ENCODE measurements at places on chromosomes 5 and 9.

- no peak for DNase-seq
Observed at GRCh38 chr9:108053555-108054061, 564.0 kb upstream of the KLF4 start.

DNA sequence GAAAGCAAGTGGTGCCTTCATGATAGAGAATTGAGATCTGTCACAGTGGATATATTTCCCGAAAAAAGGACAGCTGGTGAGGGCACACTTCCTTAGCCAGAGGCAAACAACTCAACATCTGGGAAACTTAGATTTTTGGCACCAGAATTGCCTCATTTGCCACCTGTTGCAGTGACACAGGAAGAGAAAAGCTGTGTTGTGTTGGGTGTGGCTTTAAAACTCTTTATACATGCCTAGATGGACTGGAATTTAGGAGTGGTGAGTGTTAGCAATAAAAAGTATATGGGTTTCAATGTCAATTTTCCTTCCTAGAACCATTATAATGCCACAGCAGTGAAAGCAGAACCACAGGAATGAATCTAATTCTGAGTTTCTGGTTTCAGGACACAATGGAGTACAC, 62.6 kb upstream of the CEMIP2 start:
- no peak for DNase-seq

DNA sequence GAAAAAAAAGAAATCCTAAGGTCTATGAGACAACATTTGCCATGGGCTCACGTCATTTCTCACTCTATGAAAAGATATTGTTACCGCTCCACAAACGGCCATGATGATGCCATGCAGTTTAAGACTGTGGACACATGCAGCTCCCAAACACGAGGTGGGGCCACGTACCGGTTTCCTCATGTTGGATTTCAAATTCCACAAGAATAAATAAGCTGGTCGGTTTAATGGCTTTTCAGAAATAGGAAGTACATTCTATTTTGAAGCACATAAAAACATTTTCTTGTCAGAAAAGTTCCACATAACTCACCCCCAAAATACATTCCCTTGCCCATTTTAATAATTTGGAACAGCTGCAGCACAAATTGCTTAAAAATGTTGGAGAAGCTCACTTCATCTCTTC, 130.6 kb downstream of the MYO10 start:
- DNase-seq: no peak

DNA sequence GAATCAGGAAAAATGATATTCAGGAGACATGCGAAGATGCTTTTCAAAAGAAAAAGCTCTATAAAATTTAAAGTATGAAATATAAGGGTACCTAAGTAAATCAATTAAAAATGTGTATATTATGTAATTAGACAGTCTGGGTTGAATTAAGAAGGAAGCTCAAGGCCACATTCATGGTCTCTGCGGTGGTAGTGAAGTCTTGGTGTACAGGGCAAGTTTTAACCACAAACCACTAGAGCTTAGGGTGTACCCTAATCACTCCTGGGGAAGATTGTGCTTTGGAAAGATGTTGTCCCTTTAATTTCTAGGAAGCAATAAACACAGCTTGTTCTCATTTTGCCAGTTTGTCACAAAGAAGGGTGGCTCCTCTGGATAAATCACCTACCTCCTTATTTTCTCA, 287.2 kb upstream of the ZNF608 start:
- DNase-seq: no peak

DNA sequence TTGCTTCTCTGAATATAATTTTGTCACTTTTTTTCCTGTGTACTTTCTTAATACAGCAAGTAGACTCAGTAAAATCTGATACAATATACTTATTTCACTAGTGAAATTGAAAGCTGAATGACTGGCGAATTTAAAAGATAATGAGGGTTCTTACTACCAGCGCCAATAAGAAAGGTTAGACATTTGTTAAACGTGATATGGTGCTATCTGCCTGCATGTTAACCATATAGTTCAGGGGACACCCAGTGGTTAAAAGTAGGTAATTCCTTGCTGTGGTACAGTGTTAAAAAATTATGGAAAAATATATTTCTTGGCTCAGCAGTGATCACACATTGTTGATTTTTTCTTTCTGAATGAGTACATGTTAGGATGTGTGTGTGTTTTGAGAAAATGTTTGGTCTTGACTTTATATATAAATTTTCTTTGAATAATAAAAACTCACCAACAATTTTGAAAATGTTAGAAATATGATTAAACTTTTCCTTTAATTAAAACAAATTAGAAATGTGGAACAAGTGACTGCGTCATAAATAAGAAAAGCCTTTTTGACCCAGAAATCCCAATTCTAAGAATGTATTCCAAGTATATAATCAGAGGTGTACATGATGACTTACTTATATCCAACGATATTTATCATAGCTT, 25.8 kb downstream of the CAST start:
- no peak for DNase-seq

DNA sequence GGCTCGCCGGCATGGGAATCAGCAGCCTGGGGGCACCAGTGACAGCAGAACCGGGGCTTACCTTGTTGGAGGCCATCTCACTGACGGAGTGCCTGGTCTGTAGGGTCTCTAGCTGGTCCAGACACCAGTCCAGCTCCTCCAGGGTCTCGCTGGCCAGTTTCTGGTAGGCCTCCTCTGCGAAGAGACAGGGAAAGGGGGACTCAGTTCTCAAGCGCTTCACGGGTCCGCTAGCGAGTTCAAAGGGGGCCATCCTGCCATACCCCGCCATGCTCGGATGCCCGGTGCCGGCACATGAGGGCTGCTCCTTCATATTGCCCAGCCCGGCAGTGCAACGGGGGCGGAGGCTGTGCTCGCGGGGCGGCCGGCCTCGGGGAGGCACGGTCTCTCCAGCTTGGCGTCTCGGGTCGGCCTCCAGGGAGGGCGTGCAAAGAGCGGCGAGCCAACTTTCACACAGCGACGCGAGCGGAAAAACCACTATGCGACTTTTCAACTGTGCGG, 456.0 kb downstream of the RAB3C start:
- DNase-seq: peak; percentile 20

DNA sequence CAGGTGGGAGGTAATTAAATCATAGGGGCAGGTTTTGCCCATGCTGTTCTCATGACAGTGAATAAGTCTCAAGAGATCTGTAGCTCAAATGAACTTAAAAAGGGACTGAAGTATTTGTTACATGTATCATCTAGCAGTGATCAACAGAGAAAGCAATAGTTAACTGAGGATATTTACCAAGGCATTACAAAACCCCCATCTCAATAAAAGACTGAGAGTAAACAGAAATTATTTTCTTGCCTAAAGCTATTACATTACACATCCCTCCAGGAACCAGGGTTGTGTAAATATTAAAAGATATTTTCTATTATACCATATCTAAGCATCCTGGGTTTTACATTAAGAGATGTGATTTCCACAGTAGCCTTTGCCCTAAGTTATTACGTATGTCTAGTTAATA, 169.9 kb downstream of the CTNND2 start:
- no peak for DNase-seq

GRCh38 chr9:110971705-110972104, 66.6 kb downstream of the LPAR1 start:
- no peak for DNase-seq

DNA sequence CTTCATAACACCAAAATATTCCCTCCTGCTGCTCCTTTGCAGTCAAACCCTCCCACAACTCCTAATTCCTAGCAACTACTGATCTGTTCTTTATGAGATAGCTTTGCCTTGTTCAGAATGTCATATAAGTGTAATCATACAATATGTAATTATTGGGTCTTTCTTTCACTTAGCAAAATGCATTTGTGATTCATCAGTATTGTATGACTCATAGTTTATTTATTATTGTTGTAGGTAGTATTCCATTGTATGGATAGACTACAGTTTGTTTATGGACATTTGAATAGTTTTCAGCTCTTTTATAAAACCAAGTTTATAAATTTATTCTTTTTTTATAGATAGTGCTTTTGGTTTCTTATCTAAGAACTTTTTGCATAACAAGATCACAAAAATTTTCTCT, 468.2 kb upstream of the KIF2A start:
- no peak for DNase-seq

DNA sequence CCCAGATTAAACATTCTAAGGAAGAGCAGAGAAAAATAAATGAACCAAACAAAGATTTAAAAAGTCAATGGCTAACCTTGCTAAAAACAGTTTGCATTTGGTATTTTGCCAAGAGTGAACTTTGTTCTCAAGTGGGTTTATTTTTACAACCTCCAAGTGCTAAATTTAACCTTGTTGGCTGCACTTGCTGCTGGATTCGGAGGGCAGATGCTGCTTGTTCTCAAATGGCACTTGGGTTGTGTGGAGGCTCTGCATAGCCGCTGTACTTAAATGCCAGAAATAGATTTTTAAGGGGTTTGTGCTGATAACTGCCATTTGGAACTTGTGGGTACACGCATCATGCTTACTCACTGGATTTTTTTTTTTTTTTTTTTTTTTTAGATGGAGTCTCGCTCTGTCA, 13.3 kb upstream of the SPATA24 start:
- no peak for DNase-seq

DNA sequence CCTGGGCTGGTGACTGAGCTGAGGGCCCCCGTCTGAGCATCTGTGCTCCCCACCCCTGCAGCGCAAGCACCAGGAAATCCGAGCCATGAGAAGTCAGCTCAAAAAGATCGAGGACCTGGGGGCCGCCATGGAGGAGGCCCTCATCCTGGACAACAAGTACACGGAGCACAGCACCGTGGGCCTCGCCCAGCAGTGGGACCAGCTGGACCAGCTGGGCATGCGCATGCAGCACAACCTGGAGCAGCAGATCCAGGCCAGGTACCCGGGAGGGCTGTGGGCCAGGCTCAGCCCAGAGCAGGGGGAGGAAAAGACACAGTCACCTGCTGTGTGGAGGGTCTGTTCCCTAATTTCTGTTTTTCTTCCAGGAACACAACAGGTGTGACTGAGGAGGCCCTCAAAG, 24.6 kb downstream of the DYNC2I2 start:
- DNase-seq: no peak

- DNase-seq: no peak
Observed at GRCh38 chr5:125484272-125484741, 737.9 kb upstream of the ZNF608 start.

GRCh38 chr5:73774924-73775323, 148.9 kb downstream of the ARHGEF28 start:
- no peak for DNase-seq

GRCh38 chr9:124860582-124861341, 995 bp downstream of the RPL35 start:
- no peak for DNase-seq

DNA sequence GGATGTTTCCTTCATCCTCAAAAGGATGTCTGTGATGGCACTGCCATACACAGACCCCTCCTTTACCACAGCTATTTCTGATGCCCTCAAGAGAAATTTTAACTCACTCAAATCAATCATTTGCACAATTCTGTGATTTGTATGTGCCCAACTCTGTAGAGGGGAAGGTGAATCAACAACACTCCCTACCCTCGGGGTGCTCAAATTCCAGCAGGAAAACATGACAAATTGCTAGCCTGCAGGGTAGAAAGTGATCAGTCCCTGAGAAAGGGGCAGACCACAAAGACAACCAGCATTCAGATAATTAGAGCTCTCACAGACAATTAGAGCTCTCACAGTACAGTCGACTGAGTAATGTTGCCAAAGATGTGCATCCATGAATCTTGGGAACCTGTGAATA, 45.3 kb upstream of the FOXE1 start:
- DNase-seq: no peak

DNA sequence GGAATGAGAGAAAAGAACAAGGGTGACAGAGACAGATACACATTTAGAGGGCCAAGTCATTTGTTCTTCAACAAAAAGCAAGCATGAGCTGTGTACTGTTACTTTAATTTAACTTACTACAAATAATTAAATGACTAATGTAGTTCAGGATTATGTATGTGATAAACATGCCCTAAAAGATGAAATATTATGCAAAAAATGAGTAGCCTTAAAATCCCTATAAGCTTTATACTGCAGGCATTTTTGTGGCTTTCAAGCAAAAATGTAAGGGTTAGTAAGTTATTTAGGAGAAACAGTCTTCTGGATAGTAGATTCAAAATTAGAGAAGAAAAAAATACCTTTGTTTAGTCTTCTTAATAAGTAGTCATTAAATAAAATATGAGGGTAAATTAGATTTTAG, 431.2 kb downstream of the CSNK1G3 start:
- DNase-seq: no peak

GRCh38 chr9:95910023-95910707, 34.7 kb downstream of the ERCC6L2 start:
- no peak for DNase-seq

- DNase-seq: peak; percentile 25
Observed at GRCh38 chr5:141850244-141850768, 27.9 kb downstream of the PCDH1 start.

GRCh38 chr5:167905919-167906853, 385.3 kb upstream of the WWC1 start:
- no peak for DNase-seq

DNA sequence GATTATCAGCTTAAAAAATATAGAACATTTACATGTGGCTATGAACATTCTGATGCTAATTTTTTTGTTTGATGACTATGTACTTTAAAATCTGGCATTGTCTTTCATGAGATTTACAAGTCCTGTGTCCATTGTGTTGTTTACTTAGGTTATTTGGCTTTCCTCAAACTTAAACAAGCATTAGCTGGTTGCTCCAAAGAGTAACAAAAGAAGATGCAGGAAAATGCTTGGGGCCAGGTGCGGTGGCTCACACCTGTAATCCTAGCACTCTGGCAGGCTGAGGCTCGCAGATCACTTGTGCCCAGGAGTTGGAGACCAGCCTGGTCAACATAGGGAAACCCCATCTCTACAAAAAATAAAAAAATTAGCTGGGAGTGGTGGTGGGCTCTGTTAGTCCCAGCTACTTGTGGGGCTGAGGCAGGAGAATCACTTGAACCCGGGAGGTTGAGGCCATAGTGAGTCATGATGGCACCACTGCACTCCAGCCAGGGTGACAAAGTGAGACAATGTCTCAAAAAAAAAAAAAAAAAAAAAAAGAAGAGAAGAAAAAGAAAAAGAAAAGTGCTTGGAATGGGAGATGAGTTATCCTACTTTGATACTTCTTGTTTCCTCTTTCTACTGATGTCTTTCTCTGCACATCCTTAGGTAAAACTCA, 39.7 kb downstream of the PAM start:
- no peak for DNase-seq

DNA sequence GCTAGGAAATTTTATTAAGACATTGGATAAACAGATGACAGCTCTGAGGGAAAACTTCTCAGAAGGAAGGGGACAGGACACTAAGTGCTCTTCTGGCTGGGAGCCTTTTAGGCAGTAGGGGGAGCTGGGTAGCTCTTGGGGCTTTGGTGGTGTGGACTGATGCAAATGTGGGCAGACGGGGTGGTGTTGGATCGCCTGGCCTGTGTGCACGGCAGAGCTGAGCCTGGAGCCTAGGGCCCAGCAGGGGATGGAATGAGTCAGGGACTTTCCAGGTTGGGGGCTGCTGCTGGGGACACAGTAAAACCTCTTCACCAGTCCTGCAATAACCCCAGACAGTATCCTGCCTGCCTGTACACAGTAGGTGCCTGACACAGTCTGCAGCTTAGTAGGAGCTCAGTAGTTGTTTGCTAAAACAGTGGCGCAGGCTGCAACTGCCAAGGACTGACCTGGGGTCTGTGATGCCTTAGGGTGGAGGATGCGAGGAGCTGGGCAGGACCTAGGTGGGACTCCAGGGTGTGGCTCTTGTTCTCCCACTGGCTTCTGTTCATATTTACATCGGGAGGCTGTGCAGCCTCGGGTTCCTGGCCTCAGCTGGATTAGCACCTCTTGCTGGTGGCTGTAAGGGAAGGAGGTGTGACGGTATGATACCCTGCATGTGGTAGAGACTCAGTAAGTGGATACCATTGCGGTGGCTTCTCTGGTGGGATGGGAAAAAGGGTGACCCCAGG, 83.8 kb downstream of the DAB2IP start:
- DNase-seq: peak; percentile 10
